ENCODE measurements at places on chromosomes 5 and 9. TPM values are rescaled to one million over a fixed set of nuclear protein-coding genes. Genes with fewer than 3 reads are reported as not detected.

The TRIP13 gene
- total RNA-seq = 1.7 TPM

- DNase-seq = no peak
Observed at GRCh38 chr5:111453747-111454146, 58.6 kb downstream of the STARD4 start.

The PRR16 gene
- total RNA-seq = 4.2 TPM

- no peak for DNase-seq
Observed at GRCh38 chr9:17928228-17928627, 349.4 kb downstream of the SH3GL2 start.

The PCA3 gene
- not detected for total RNA-seq

GRCh38 chr5:57002959-57003485, 51.1 kb upstream of the MIER3 start:
- no peak for DNase-seq

Data from ureter (tissue), 1 donor.